Retina (tissue), 1 donor: ENCODE measurements at places on chromosomes 16 and 17.
A peak's percentile ranks its signal among the peaks of the same experiment; 100 is the strongest.

GRCh38 chr17:17064322-17064721 is 22.1 kb downstream of the MPRIP start:
- no peak for DNase-seq

DNA sequence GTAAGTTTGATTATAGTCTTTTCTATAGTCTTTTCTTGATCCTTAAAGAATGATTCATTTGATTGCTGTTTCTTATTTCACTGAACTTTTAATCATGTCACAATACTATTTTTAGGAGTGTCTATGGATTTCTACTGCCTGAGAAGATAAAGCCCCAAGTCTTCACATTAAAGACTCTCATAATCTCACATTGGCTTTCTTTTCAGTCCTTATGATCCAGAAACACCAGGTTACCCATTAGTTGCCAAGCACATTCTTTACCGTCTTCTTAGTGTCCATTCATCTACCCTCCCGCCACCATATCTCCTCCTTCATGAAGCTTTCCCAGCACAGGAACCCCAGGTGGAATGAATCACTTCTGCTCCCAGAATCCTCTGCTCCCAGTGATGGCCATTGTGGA is 49.5 kb upstream of the MYOCD start:
- DNase-seq, result no peak

DNA sequence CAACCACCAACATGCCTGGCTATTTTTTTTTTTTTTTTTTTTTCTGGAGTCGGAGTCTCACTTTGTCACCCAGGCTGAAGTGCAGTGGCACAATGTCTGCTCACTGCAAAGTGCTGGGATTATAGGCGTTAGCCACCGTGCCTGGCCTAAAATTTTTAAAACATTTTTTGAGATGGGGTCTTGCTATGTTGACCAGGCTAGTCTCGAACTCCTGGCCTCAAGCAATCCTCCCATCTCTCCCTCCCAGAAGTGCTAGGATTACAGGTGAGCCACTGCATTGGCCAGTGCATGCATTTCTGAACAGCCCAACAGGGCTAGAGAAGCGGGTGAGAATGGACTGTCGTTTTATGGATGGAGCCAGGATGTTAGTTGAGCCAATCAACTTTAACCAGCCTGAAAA is 72.4 kb downstream of the ERCC4 start:
- DNase-seq, result no peak

DNA sequence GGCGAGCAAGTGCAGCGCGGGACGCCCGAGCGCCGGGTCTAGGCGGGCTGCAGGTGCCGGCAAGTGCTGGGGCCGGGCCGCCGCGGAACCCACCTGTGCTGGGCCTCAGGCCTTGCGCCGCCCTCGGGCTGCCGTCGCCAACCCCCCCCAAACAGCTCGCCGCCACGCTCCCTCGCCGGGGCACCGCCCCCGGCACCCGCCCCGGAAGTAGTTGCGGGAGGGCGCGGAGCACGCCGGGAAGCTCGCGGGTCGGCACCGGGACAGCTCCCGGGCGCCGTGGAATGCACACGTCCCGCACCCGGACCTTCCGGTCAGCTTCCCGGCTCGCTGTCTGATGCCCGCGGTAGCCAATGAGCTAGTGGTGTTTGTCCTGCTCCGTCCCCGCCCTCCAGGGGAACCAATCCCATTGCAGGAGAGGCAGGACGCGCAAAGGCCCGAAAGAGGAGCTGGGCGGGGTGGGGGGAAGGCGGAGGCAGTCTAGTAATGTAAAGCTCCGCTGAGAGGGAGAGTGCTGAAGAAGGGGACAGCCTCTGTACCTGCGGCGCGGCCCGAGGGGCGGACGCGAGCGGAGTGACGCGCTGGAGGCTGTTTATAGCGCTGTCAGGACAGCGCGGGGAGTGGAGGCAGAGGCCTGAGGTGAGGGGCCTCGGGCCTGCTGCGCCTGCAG is at the start of the genes ANKS3 and DNAAF8:
Gene ANKS3, minus strand, starts transcription at position 209 of the 667 bp plus-strand sequence. CDS start 4,122 bp downstream, outside the sequence.
Gene DNAAF8, plus strand, starts transcription at position 475 of the 667 bp plus-strand sequence. CDS start 1,978 bp downstream, outside the sequence.
- DNase-seq, result peak; percentile 91

DNA sequence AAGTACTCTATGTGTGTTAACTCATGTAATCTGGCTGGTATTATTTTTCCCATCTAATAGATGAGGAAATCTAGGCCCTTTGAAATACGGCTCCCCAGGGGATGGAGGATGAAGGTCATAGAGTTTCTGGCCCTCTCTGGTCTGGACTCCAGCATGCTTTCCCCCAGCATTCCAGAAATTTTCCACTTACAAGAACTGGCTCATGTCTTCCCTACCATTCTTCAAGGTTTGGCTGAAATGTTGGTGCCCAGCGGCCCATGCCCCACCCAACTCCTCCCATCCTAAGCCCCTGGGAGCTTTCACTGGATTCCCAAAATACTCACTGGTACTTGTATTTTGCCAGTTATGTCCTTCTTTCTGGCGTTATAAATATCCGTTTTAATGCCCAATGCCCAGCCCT is 237.5 kb upstream of the NLRP1 start:
- no peak for DNase-seq

GRCh38 chr17:12445331-12445730 is 220.4 kb upstream of the MYOCD start:
- DNase-seq, result no peak

DNA sequence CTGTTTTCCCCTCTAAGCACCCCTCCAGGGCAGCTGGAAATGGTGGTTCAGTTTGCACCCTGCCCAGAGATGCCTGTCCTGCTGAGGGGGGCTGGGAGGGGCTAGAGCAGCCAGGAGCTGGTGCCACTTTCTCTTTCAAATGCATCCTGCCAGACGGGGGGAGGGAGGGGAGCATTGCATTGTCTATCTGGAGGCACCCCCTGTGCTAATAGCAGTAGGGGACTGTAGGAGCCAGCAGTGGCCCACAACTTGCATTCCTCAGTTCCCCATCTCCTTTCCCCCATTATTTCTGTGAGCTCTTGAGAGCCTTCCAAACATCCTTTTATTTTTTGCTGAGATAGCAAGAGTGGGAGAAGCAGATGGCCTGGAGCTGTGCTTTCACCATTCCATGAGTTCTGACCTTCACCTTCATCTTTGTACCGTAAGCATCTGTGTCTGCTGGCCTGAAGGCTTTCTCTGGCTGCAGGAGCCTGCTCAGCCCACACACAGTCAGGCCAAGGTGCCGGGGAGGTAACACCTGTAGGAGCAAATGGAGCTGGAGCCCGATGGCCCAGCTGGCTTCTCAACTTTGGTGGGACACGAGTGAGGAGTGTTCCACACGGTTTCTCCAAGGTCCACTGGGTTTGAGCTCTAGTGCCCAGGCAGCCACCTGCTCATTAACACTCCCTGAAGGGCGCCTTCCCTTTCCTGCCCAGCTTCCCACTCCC is 5.2 kb downstream of the WFDC1 start:
- no peak for DNase-seq

- no peak for DNase-seq
Measured at GRCh38 chr16:15452246-15452855, 18.0 kb downstream of the BMERB1 start.

GRCh38 chr17:16814439-16814838 is 124.4 kb downstream of the CCDC144A start:
- no peak for DNase-seq

DNA sequence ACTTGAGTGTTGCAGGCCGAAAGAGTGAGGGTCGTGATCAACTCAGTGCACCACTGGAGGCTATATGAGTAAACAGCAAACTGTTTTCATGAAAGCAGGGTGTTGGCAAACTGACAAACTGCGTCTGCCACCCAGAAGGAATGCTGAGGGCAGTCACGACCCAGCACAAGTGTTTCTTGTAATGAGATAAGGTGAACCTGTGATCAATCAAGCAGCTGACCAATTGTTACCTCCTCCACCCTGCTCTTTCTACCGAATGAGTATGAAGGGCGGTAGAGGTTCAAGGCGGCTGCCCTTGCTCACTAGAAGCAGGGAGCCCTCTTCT is 5.5 kb upstream of the SRL start:
- DNase-seq, result no peak

DNA sequence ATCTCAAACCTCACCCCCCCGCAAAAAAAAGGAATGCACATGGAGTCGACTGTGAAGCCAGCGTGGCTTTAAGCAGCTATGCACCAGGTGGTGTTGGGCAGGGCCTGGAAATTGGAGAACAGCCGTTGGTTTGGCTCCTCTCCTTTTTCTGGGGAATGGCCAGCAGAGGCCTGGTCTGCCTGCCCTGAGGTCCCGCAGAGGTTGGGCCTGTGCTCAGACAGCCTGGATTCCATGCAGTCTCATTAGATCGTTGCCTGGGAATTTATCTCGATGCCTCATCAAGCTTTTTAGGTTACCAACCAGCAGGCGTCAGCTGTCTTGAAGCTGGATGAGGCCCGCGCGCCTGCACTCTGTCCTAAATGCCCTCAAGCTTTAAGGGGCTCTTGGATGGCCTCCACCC is 9.8 kb downstream of the SLC12A3 start:
- DNase-seq, result peak; percentile 44

DNA sequence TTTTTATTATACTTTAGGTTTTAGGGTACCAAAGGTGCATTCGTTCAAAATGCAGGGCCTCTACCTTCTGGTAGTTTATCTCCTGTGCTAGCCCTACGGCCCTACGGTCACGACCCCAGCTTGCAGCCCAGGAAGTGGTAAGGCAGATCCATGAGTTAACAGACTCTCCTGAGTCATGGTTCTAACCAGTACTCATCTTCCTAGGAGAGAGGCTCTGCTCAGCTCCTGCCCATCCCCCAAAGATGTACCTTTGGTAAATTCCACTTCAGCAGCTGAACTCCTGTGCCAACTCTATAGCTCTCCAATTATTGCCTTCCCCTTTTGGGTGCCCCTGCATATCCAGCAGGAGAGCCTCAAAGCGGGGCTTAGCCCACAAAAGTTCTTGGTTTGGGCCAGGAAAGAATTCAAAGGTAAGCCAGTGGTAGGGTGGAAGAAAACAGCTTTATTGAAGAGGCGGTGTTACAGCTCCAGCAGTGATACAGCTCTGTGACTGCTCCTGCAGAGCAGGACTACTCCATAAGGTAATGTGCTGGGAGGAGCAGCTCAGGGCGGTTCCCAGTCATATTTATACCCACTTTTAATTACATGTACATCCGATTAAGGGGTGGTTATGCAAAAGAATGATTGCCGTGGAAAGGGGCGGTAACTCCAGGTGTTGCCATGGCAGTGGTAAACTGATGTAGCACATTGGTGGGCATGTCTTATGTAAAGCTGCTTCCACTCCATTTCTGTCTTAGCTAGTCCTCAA is 241.4 kb downstream of the PMP22 start:
- DNase-seq, result no peak

DNA sequence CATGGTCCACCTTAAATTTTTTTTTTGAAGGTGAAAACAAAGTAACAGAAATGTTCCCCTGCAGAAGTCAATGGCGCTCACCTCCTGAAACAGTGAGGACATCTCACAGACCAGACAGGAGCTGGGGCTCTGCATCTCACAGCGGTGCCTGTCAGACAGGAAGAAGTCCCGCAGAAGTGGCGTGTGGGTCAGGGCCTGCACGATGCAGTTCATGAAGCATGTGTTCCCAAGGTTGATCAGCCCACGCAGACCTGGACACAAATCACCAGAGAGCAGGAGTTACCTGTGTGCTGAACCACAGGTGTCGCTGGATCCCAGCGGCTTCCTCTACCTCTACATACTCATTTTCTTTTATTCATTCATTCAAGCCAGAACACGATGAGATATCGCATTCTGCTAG is 24.9 kb downstream of the USP22 start:
- no peak for DNase-seq

- DNase-seq, result no peak
Measured at GRCh38 chr17:33464669-33465280, 171.7 kb upstream of the ASIC2 start.

- no peak for DNase-seq
Measured at GRCh38 chr16:79800016-79800608, 199.6 kb upstream of the MAF start.

GRCh38 chr17:68301438-68301959 is 10.2 kb downstream of the ARSG start:
- DNase-seq, result no peak

DNA sequence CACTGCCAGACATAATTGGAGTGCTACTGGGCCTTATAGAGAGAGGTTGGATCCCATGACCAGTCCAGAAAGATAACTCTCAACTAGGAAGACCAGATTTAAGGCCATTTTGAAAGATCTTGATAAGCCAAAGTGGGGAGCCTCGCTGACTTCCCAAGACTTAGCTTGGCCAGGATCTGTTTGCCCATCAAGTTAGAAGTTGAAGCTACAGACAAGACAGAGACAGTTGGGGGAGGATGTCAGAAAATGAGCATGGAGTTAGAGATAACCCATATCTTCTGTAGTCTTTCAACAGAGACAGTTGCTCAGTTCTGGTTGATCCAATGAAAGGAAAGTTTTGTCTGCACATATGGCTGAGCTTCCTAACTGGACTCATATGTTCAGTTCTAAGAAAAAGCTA is 267.4 kb downstream of the HS3ST3A1 start:
- DNase-seq, result no peak

- no peak for DNase-seq
Measured at GRCh38 chr17:56497132-56497531, 96.4 kb upstream of the NOG start.

DNA sequence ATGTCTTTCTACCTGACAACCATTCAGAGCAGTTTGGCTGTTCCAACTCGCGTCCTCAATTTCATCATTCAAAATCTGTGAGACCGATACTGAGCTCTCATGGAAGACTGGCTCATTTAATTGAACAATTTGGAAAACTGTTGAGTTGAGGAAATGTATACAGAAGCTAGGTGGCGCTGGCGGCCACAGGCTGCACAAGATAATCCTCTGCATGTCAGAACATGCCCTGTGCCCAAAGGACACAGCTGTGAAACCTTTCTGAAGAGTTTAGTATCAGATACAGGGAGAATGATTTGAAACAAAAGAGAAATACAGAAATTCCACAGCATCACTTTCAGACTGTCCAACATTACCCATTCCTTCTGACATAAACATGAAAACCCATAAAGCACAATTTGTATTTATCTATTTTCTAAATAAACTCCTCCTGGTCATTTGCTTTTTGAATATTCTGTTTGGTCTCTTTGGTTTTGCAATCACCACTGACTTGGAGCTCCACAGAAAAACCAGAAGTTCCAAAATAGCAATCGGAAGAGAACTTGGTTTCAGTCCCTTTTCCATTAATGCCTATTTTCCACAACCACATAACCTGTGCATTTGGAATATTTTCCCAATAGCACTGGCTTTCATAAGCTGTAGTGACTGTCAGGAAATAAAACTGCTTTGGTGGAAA is 192.8 kb downstream of the MAP2K6 start:
- peak; percentile 58 for DNase-seq

- DNase-seq, result no peak
Measured at GRCh38 chr16:68399456-68399855, 48.9 kb downstream of the SMPD3 start.
